ENCODE measurements at places on chromosomes 13 and 19.

GRCh38 chr13:50116430-50116973 is 101.3 kb downstream of the KCNRG start:
- DNase-seq = no peak

DNA sequence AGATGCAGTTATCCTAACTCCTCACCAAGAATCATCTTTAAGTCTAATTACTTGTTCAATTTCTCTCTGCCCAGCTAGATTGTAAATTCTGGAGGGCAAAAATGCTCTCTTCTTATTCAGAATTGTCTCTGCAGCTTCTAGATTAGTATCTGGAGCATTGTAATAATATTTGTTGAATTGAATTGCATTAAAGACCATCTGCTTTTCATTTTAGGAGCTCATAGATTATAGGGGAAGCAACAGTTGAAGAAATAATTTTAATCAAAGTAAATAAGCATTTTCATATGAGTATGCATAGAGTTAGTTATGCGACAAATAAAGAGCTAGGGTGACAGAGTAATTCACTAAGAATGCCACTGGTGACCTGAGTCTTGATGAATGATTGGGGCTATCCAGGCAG is 222.8 kb downstream of the SPRY2 start:
- DNase-seq = no peak

DNA sequence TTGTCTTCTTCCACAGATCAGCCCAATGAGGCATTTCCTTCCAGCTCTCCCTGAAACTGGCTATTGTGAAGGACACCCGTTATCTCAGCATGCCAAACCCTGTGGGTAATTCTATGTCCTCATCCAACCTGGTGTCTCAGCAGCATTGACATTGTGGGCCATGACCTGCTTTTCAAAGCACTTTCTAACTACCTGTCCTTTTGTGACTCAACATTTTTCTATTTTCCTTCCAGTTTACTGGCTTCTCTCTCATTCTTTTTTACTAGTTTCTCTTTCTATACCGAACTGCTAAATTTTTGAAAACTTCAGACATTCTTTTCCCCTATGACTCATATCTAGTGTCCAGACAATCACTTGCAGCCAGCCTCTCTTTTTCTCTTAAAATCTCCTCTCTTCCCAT is 136.4 kb upstream of the HTR2A start:
- DNase-seq = no peak

DNA sequence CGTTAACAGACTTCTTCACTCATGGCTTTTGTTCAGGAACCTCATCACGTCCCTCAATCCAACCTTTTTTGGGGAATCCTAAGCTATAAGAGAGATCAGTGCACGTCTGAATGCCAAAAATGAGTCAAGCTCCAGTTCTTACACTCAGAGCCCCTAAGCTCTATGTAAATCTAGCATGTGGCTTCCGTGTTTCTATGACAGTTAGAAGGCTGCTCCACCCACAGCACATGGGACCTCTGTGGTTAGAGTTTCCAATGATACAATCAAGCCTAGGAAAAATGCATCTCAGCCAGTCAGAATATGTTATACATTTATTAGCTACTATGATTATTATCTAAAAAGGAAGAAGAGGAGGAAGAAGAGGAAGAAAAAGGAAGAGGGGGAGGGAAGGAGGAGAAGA is 135.9 kb downstream of the ENOX1 start:
- DNase-seq = no peak

- no peak for DNase-seq
These were observed 270.9 kb downstream of the LMO7 start for GRCh38 chr13:75907044-75907443.

DNA sequence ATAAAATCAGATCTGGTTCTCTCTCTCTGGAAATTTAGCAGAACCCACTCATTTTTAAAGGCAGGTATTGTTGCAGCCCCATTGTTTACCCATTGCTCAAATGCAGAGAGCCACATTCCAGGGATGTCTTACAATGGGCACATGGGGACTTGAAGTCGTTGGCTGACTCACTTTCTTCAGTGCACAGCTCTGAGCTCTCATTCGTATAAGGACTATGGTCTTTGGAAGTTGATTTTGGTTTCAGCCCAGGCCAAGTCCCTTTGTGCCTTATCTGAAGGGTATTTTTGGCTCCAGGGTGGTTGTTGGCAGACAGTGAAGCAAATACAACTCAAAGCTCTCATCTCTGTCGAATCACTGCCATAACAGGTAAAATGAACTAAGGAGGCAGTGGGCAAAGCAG is 47.3 kb upstream of the CLDN10 start:
- no peak for DNase-seq

DNA sequence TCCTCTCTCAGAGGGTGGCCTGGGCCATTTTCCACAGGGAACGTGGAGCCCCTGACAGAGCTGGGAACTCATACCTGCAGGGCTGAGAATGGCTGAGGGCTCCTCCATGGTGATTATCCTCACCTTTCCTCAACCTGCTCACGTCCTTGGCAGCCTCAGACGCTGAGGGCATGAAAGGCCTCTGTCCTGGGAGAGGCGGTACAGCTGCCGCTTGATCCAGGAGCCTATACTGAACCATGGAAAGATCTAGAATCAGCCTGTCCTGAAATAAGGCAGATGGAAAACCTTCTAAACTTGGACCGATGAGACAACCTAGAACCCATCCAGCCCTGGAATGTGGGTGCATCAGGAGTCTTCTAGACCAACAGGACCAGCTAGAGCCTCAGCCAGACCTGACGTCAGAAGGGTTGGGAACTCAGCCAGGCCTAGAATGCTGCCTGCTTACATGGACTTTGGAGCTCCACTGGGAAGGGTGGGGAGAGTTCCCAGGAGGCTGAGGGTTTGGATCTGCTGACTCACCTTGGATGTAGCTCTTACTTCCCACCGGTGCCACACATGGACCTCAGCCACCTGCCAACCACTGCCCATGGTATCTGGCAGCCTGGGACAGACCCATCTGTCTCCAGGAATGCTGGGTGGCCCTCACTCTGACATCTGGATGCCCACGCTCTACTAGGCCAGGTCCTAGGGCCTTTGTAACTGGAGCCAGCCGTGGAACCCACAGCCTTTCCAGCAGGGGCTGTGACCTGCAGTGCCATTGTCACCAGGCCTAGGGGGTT is 7.5 kb downstream of the KCTD15 start:
- DNase-seq = no peak

DNA sequence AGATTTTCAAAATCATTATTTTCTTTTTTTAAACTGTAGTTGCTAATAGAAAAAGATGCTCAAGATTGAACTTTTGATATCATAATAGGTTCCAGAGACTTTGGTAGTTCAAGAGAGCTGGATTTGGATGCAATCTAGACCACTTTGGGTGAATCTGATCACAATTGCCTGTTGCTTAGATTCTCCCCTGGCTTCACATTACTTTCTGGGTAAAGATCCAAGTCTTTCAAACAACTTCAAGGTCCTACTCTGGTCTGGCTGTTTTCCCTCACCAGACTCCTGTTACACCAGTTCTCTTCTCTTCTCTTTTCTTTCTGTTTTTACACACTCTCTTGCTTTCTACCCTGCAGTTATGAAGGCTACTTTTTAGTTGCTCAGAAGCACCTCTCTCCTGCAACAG is 7.4 kb upstream of the SPRY2 start:
- no peak for DNase-seq

DNA sequence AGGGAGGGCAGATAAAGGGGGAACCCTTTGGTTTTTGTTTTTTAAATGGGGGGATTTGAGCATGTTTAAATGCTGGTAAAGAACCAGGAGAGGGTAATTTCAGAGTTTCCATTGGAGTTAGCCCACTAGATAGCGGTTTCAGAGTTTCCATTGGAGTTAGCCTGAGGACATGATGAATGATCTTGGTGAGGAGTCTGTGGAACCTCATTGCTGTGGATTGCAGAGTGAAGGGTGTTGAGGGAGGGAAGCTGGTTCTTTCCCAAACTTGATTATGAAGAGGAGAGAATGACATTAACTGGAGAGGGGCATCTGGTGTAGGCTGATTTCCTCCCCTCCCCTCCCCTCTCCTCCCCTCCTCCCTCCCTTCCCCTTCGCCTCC is 5.0 kb downstream of the WASF3 start:
- DNase-seq = no peak

DNA sequence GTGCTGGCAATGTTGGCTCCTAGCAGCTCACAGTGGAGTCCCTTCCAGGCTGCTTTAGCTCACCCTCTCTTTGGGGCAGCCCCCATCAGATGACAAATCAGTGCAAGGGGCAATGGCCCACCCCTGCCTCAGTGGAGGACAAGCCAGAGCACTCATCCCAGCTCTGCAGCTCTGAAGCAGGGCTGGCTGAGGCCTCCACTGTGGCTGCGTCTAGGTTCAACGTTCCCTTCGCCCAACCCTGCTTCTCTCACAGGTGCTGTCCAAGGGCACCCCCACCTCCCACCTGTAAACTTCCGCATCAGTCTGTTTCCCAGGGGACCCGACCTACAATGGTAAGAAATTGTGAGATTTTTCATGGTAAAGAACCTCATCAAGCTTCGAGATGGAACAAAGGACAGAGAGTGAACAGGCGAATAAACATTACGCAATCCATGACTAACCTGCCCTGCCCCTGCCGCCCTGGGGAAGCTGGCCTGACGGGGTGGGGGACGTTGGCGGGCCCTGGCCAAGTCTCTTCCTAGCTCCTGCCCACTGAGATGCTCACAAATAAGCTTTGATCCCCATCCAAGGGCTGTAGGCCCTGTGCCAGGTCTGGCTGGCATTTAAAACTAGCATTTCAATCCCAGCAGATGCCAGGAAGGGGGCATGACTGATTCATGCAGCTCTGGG is 40.5 kb downstream of the DZIP1 start:
- no peak for DNase-seq

GRCh38 chr13:24168979-24169378 is 8.5 kb downstream of the SPATA13 start:
- DNase-seq = no peak

DNA sequence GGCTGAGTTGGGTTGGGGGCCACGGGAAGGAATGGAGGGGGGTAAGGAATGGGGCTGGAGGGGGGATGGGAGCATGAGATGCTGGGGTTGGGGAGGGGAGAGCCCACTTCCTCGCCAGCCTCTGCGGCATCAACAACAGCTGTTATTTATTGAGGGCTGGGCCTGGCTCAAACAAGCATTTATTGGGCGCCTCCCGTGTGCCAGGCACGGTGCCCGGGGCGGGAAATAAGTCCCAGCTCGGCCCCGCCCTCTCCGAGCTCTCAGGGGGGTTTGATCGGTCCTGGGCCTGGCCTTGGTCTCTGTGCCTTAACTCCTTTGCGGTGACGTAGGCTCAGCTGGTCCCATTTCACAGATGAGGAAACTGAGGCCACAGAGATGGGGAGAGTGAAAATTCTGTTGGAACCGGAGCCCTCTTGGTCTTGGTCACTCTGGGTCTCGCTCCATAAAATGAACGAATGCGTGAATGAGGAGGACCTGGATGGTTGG is 919 bp upstream of the ADAMTS10 start:
- no peak for DNase-seq

DNA sequence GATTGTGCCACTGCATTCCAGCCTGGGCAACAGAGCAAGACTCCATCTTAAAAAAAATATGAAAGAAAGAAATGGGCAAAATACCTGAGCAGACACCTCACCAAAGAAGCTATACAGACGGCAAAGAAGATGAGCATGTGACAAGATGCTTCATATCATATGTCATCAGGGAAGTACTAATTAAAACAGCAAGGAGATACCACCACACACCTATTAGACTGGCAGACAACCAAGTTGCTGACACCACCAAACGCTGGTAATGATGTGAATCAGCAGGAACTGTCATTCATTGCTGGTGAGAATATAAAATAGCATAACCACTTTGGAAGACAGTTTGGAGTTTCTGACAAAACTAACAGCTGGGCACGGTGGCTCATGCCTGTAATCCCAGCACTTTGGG is 11.5 kb upstream of the TFDP1 start:
- no peak for DNase-seq

GRCh38 chr19:45591638-45592005 is 7.0 kb upstream of the OPA3 start:
- no peak for DNase-seq

DNA sequence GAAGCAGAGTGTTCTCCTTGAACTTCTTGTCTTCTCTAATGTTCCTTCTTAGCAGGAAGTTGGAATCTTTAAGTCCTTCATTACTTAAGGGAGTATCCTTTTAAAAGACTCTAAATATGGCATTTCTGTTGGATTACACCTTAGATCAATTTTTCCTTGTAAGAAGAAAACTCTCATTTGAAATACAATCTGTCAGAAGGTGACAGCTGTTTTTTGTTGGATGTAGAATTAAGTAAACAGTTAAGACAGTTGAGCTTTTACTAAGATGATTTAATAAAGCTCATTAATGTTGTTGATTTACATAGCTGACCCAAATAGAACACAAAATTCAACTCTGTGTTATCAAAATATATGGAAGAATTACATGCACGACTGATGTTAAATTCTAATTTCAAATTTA is 16.7 kb upstream of the MBNL2 start:
- no peak for DNase-seq

- DNase-seq = no peak
These were observed 369.7 kb upstream of the TSHZ3 start for GRCh38 chr19:31718898-31719297.

DNA sequence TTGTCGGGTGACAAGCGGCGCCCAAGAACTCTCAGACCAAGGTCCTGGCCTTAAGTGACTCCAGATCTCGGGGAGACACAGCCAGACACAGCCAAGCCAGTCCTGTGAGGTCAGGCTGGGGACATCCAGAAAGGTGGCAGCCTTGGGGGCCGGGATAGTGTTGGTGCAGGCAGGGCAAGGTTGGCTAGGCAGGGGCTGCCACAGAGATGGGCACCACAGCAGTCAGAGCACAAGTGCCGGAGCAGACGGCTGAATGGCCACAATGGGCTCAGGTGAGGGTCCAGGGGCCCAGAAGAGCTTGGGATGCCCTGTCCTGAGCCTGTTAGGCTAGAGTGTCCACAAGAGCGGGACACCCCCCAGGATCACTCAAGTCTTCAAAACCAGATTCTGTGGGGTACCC is 32.2 kb downstream of the MAU2 start:
- DNase-seq = no peak

DNA sequence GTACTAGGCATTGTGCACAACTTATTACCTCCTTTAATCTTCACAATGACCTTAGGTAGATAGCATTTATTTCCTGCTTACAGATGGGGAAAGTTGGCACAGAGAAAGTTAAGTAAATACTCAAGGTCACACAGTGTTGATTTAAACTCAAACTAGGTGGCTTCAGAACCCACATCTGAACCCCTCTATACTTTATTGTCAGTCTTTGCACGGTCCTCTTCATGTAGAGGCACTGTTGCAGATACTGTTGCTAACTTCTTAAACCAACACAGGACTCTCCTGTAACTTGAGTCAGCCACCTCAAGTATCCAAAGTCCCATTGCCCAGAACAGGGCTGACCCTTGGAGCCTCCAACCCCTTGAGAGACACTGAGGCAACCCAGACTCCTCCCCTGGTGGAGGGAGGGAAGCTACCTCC is 48.8 kb downstream of the FRY start:
- DNase-seq = no peak

- no peak for DNase-seq
These were observed 22.6 kb downstream of the RXFP2 start for GRCh38 chr13:31761951-31762350.

Measured in hematopoietic multipotent progenitor cell (in vitro differentiated cells).